AG08396 (cell line): ENCODE measurements at places on chromosomes 7 and 10.

- DNase-seq = no peak
These were observed 289.6 kb downstream of the SDHAF3 start for GRCh38 chr7:97407106-97407505.

- no peak for DNase-seq
These were observed 2.2 kb upstream of the CCNJ start for GRCh38 chr10:96041146-96041545.

- peak; percentile 44 for DNase-seq
These were observed 30.2 kb upstream of the GJD4 start for GRCh38 chr10:35574924-35575352.

GRCh38 chr10:75904499-75905283 is 473.3 kb downstream of the LRMDA start:
- no peak for DNase-seq

DNA sequence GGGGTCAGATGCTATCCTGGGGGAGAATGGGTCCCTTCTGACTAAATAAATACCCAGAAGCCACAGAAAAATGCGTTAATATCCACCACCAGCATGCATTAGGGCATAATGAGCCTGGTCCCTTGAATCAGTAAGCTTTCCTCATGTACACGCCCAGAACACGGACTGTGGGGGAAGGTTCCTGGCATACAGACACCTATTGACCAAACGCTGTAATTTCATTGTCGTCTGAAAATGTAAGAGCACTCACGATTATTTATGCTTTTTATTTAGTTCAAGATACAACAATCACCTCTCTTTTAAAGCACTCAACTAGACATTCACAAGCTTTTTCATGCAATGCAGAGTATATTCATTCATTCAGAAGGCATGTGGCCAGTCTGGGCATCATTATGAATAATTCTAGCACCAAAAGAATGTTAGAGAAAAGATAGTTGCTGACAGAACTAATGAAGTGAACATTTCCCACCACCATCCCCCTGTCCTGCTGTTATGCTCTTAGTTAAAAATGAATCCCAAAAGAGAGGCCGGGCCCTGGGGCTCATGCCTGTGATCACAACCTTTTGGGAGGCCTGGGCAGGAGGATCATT is 101.0 kb downstream of the SVIL start:
- no peak for DNase-seq
